ENCODE measurements at places on chromosomes 2 and 18.

DNA sequence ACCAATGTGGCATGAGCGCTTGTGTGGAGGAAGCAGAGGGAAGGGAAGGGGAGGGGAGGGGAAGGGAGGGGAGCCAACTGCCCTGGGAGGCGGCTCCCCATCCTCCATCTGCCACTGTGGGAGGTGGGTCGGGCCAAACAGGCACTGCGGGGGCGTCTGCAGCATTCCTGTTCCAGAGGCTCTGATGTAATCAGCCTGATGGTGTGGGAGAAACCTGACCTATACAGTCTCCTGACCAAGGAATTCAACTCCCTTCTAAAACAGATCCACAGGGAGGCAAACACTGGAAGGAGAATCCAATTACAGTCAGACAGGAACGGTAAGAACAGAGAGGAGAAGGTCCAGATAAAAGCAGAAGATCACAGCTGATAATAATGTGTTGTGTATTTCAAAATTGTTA is 88.8 kb downstream of the CD8B2 start:
- no peak for DNase-seq

GRCh38 chr2:17610521-17610920 is 70.0 kb downstream of the VSNL1 start:
- DNase-seq = no peak

- peak; percentile 99 for DNase-seq
Observed at GRCh38 chr2:160205505-160205904, 5.4 kb upstream of the ITGB6 start.

DNA sequence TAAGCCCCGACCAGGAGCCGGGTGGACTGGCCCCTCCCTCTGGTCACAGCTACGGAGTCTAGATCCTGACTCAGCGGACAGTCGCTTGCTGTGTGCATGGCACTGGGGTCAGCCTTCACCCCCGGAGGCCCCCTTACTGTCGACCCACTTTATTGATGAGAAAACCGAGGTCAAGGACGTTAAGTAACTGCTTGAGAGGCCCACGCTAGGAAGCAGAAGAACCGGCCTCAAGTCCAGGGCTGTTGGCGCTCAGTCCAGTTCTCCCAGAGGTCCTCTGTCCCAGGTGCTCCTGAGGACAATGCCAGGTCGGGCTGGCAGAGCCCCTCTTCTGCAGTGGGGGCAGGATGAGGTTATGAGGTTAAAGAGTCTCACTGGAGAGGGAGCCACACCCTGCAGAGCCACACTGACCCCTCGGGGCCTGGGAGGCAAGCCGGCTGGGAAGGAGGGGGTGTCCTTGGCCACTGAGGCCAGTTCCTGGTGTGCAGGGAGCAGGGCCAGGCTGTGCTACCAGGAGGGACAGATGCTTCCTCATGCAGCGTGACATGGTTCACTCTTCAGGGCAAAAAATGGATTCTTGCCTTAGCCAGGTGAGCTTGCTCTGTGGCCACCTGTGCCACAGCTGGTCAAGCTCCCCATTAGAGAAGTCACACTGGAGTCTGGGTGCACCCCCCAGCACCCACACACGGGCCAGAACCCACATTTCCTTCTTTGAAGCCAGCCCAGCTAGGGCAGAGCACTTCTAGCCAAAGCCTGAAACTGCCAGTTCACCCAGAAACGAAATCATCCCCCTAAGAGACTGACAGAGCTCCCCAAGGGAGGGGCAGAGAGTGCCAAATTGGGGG is 47.3 kb upstream of the HPCAL1 start:
- DNase-seq = no peak

DNA sequence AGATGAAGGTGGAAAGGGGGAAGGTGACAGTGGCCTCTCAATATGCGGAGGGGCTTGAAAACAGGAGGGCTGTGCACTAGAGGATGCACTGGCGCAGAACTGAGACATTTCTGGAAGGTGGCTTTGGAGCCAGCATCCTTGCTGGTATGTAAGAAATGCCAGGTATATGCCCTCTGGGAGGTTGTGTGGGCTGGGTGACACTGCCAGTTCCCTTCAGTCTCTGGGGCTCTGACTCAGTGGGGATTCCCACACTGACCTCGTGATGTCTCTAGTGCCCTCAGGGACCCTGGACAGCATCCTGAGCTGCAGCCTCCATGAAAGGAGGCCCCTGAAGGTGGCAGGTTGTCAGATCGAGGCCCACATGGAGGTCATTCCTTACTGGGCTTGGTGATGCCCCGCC is 74.0 kb downstream of the AGAP1 start:
- DNase-seq = peak; percentile 32

GRCh38 chr18:33821503-33821902 is 243.5 kb downstream of the ASXL3 start:
- DNase-seq = no peak

- no peak for DNase-seq
Observed at GRCh38 chr2:163314712-163315111, 421.1 kb downstream of the FIGN start.

DNA sequence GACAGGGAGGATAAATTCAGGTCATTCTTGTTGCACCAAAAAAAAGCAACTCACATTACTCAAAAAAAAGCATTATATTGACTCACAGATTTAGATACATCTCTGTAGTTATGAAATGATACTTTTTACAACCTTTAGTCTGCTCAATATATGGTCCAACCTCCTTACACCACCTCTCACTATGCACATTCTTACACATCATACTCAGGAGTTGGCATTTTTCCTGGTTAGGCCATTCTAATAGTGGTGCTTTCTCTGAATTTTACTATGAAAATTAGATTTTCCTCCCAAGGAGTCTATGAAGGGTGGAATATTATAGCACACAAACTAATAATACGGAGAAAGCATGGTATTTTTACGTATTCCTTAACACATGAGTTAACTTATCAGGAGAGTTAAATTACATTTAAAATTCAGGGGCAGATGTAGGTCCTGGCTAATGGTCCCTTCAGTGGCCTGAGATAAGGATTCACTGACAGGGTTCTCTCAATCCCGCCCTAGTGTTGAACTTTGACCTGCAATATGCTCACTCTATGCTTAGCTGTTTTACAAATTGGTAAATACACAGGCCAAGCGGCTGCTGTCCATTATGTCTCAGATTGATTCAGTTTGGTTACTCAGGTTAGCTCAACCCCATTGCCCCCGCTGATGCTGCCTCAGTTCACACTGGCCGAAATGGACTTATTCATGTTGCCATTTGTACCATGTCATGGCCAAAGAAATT is 153.6 kb downstream of the NCKAP5 start:
- DNase-seq = no peak

- peak; percentile 42 for DNase-seq
Observed at GRCh38 chr2:102126660-102127059, 15.9 kb upstream of the IL1R1 start.

DNA sequence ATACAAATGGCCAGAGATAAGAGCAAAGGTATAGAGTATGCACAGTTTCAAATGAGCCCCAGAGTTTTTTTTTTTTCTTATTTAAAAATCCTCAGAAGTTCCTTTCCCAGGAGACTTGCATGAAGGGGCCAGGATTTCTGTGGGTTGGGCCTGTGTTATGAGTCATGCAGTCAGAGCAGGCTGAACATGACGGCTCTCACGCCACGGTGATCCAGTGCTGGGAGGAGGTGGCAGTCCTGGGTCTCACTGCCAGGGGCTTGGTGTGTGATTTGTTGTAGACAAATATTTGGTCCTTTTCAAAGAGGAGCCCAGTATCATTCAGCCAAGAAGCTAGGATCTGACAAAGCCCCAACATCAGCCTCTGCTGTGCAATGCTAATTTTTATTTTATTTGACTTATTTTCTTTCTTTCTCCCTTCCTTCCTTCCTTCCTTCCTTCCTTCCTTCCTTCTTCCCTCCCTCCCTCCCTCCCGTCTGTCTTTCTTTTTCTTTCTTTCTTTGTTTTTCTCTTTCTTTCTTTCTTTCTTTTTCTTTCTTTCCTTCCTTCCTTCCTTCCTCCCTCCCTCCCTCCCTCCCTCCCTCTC is 10.4 kb upstream of the KCNE4 start:
- peak; percentile 87 for DNase-seq

GRCh38 chr2:28993206-28993960 is 12.3 kb downstream of the TOGARAM2 start:
- no peak for DNase-seq

- DNase-seq = no peak
Observed at GRCh38 chr2:80128080-80128479, 176.5 kb downstream of the LRRTM1 start.

- no peak for DNase-seq
Observed at GRCh38 chr18:61554117-61554776, 221.0 kb downstream of the CDH20 start.

DNA sequence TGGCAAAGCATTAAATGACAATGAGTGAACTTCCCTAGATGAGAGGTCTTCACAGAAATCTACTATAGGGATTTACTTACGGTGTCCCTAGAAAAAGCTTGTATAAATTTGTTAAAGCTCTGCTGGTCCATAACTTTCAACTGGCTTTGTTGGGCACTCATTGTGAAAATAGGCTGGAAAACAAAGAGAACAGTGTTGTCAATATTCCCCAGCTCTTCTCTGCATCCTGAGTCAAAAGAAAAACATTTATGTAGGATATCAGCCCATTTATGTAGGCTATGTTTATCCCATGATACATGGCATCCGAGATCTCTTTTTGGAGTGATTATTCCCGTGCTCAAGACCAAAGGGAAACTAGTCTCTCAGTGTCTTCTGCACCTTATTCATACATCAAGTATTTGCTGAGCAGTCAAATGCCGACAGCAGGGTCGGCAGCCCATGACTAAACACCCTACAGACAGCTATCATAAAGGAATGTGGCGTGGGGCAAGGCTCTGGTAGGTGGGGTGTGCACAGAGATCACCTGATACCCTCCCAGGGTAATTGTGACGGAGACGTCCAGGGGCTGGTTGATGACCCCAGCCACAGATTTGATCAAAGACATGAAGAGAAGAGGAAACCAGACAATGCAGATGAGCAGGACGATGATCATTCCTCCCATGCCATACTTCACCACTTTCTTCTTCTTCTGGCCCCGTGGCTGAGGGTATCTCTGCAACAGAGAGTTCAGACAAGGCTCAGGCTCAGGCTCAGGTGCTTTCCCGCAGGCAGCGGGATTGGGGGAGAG is 155.9 kb downstream of the NAPG start:
- DNase-seq = no peak

- no peak for DNase-seq
Observed at GRCh38 chr2:198327526-198327925, 523.1 kb downstream of the PLCL1 start.

Data from RCC 7860 (cell line).